HuH-7.5 (cell line): ENCODE measurements at places on chromosomes 16 and 17.

DNA sequence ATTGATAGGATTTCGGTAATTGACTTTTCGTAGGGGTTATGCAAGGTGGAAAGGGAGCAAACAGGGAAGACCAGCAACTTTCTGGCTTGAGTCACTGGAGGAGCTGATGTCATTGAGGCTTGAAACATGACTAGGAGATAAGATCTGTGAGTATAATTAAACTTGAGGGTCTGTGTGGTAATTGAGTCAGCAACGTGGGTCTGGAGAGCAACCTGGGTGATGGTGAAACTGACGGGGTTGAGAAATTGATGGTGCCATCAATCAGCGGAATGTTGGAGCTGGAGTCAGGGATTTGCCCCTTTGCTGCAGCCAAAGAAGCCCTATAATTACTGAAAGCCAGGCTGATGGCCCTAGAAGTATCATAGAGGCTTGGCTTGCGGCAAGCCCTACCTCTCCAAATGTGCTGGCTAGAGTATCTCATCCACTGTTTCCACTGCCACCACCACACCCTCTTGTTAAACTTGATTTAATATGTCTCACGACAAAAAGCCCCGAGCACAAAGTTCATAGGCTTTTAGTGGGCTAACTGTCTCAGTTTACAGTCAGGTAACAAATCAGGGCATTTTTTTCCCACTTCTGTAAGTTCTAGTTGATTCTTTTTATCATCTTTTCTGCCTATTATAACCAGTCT is 186.9 kb upstream of the ELAC2 start:
- no peak for DNase-seq

DNA sequence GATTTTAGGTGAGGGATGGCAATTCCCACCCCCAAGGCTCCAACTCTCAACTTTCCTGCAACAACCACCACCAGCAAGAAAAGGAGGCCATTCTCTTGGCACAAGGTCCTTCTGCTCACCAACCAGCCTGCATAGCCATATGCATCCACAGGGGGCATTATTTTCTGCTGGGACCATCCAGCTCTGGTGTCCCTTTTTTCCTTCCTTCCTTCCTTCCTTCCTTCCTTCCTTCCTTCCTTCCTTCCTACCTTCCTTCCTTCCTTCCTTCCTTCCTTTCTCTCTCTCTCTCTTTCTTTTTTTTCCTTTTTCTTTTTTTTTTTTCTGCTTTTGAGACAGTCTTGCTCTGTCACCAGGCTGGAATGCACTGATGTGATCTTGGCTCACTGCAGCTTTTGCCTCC is 21.1 kb upstream of the COX10 start:
- DNase-seq: no peak

- no peak for DNase-seq
These were observed 270.9 kb upstream of the FOXF1 start for GRCh38 chr16:86239381-86239780.

DNA sequence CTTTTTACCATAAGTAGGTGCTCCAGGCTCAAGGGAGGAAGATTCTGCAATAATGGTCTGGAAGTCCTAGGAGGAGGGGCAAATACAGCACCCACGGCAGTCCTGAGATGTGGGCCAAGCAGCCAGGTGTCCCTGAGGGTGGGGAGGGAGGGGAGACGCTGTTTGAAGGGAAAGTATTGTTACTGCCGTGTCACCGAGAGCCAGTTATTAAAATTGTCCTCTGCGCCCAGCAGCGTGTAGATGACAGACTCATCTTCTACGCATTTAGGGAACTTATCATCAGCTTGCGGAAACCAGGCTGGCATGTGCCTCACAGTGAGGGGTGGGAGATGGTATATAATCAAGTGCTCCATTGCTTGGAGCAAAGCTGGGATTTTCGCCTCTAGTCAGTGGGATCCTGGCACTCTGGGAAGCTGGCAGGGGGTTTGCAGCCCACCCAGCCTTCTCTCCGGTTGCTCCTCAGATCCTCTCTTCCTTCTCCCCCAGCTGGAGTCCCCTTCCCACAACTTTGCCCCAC is 104.6 kb downstream of the OR1D5 start:
- no peak for DNase-seq

GRCh38 chr16:78428193-78428592 is 328.7 kb downstream of the WWOX start:
- no peak for DNase-seq

- peak; percentile 97 for DNase-seq
These were observed at the start of gene TOP2A for GRCh38 chr17:40417609-40418427. TOP2A (minus strand) TSS chr17:40417896; CDS start chr17:40417791, 105 bp downstream.

GRCh38 chr17:59638553-59638952 is 18.9 kb downstream of the CLTC start:
- no peak for DNase-seq

DNA sequence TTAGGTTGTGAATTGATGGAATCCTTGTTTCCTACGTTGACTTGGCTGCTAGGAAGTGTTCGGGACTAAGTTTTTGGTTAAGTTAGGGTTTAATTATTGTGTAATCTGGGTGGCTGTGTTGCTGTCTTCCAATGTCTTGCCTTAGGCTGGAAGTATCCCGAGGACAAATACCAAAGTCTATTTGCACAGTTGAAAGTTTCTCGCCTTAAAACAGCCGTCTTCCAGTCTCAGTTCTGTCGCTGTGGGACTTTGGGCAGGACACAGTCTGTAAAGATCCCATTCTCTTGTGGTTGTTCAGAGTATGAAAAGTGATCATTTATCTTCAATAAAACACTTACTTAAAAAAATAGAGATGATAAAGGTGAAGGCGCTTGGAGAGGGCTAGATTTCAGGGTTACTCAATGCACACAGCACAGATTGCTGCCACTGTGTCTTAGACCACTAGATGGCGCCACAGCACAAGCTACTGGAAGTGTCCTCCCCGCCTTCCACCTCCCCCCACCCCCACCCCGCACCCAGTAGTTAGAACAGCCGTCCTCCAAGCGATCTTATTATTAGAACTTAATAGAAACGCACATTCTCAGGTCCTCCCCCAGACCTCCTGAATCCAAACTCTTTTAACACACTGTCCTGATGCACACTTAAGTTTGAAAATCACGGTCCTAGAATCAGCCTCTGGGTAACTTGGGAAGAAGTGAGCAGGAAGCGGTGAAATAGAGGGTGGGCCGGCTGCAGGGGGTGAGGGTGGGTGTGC is 45.8 kb downstream of the AKAP1 start:
- peak; percentile 95 for DNase-seq

- no peak for DNase-seq
These were observed 8.2 kb downstream of the TUBG2 start for GRCh38 chr17:42667088-42667951.

DNA sequence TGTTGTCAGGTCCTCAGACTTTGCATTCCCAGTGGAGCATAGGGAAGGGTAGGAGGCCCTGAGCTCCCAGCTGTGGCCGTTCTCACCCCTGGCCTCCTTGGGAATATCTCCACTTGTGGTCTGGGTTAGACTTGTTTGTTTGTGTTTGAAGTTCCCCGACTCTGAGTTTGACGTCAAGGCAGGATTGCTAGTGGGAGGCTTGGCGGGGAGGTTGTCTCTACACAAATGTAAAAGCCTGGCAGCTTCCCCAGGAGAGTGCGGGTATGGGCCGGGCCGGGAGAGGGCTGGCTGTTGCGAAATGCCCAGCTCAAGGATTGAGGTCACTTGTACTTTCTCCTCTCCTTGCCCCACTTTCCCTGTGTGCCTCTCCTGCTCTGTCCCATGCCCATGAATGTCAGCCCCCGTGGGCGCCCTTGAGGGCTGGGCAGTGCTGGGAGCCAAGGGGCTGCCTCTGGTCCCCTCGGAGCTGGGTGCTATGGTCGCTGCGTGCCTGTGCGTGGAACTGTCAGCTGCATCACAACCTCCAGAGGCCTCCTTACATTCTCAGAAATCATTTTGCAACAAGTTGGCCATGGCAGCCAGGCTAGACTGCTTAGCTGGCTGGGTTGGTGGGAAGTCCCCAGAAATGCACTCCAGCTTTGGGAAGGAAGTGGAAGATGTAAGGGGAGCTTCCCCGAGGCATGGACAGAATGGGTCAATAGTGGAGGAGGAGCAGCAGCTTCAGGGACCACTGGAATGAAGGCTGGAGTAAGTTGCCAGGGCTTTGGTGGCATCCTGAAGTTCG is 84.3 kb downstream of the KSR1 start:
- DNase-seq: no peak

DNA sequence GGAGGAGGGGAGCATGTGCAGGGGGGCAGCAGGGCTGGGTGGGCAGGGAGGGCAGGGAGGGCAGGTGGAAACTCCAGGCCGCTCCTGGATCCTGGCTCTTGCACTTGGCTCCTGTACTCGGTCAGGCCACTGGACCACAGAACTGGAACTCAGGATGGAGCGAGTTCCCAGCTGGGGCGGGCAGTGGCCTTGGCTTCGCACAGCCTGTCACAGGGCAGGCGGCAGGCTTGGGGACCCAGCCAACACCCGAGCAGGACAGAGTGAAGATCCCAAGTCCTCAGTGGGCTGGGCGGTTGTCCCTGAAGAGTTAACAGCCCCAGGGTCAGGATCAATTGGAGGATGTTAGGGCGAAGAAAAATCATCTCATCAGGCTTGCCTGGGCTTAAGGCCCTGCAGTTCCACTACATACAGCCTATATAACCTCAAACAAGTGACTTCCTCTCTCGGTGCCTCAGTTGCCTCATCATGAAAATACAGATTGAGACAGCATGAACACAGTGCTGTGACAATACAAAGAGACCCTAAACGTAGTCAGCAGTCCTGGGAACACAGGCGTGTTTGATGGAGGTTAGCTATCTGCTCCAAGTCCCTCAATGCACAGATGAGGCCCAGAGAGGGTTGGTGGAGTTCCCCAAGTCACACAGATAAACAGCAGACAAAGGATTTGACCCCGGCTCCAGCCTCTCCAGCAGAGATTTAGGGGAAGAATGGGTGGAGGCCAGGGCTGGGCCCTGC is 21.9 kb downstream of the ZNF423 start:
- DNase-seq: no peak

GRCh38 chr17:27986805-27987684 is 55.4 kb upstream of the NLK start:
- DNase-seq: no peak

- DNase-seq: peak; percentile 79
These were observed 57.3 kb upstream of the BCO1 start for GRCh38 chr16:81181013-81181720.

DNA sequence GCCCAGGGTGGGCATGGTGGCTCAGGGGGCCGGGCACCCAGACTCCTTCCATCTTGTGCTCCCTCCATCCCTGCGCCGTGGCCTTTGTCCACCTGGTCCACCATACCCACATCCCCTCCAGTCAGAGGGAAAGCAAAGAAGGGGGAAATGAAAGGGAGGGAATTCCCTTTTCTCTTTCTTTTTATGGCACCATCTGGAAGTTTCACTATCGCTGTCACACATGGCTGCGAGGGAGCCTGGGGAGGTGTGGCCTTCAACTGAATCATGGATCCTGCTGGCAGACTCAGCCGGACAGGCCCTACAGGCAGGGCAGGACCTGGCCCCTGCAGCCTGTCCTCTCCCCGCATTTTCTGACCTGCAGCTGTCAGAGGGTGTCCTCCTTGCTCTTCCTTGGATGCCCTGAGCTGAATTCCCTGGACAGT is 6.2 kb downstream of the SLC12A3 start:
- DNase-seq: no peak

DNA sequence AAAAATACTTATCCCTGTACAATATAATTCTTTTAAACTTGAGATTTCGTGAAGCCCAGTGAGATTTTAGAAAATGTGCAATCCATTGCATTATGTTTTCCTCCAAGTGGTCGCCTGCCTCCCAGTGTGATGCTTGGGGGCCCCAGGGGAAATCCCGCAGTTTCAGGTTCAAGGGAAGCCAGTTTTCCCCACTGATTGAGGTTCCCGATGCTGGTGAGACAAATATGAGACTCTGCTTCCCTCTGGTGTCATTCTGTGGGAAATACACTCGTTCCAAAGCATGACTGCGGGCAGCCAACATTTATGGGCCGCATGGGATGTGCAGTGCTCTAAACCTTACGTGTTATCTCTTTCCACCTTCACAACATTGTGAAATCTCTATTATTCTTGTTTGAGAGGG is 200.8 kb downstream of the PRKCB start:
- peak; percentile 55 for DNase-seq

DNA sequence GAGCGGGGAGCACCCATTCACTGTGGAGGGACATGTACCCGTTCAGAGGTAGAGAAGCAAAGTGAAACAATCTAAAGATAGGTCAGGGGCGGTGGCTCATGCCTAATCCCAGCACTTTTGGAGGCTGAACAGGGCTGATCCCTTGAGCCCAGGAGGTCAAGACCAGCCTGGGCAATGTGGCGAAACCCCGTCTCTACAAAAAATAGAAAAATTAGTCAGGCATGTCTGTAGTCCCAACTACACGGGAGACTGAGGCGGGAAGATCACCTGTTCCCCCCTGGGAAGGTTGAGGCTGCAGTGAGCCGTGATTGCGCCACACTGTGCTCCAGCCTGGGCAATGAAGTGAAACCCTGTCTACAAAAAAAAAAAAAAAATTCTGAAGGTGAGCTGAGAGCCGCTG is 21.7 kb downstream of the MYL4 start:
- no peak for DNase-seq

- DNase-seq: no peak
These were observed at the start of gene KLHL10 for GRCh38 chr17:41837761-41838538. KLHL10 (plus strand) TSS chr17:41837825; CDS start chr17:41837933, 108 bp downstream.

- no peak for DNase-seq
These were observed 147.6 kb downstream of the SOCS1 start for GRCh38 chr16:11108466-11108805.

- no peak for DNase-seq
These were observed 86.5 kb downstream of the ABCA8 start for GRCh38 chr17:68868708-68869107.

DNA sequence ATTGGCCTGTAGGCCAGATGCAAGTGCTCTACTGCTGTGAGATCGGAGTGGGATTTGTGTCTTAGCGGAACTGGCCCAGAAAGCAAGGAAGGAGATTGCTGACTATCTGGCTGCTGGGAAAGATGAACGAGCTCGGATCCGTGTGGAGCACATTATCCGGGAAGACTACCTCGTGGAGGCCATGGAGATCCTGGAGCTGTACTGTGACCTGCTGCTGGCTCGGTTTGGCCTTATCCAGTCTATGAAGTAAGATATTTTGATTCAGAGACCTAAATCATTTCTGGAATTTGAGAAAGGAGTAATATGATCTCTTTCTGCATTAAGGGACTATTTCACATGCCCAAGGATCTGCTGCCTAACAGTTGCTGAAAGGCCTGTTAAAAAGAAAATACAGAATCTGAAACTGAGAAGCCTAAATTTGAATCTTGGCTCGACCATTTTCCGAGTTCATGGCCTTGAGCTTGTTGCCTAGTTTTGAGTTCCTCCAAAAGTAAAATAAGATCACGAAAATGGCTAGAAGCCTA is 21.1 kb downstream of the IST1 start:
- DNase-seq: no peak

GRCh38 chr16:6571044-6571443 is 761.6 kb upstream of the RBFOX1 start:
- DNase-seq: no peak

DNA sequence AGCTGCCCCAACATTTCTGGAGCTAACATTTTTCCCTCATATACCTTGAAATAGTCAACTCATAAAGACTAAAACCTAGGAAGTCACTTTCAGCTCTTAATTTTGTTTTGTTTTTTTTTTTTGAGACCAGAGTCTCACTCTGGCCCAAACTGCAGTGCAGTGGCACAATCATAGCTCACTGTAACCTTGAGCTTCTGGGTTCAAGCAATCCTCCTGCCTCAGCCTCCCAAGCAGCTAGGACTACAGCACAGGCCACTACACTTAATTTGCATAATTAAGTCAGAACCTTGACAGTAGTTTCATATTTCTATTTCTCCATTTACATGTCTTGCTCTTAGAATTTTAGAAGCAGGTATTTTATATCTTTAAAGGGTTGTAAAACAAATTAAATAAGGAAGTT is 4.7 kb downstream of the AMFR start:
- DNase-seq: no peak

- DNase-seq: no peak
These were observed 8.3 kb upstream of the RAB5C start for GRCh38 chr17:42163113-42163512.

- DNase-seq: no peak
These were observed 1.6 kb upstream of the KCNJ12 start for GRCh38 chr17:21374441-21375161.
